Muscle of leg (tissue), 16 donors: ENCODE measurements at places on chromosomes 5 and 9. TPM values are rescaled to one million over a fixed set of nuclear protein-coding genes. Genes with fewer than 3 reads are reported as not detected.

SH3PXD2B gene
- polyA plus RNA-seq = 41.6 TPM

FOXD4L3 gene
- polyA plus RNA-seq = 0.20 TPM

SURF1 gene
- polyA plus RNA-seq = 22.1 TPM

CMYA5 gene
- 180 TPM for polyA plus RNA-seq

NKD2 gene
- 3.6 TPM for polyA plus RNA-seq

TMEM174 gene
- polyA plus RNA-seq = not detected

POLR3G gene
- 2.1 TPM for polyA plus RNA-seq

GRCh38 chr9:107322643-107323042 is 39.6 kb downstream of the RAD23B start:
- no peak for DNase-seq

DNA sequence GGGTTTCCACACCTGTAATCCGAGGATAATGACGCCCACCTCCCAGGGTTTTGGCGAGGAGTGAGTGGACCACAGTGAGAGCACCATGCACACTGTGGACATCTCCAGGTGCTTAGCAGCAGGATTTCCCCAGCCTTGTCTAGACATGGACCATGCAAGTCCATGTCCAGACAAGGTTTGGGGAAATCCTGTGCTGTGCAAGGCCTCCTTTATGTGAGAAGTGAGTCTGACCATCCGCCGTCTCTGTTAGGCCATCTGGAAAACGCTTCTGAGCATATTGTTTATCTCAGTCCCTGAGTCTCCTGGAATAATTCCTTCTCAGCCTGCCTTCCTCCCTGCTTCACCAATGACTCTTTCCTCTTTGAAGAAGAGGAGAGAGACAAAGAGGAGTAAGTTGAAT is 26.2 kb upstream of the TNFAIP8 start:
- no peak for DNase-seq

- DNase-seq = no peak
Measured at GRCh38 chr5:93044859-93045666, 536.0 kb downstream of the NR2F1-AS1 start.

DNA sequence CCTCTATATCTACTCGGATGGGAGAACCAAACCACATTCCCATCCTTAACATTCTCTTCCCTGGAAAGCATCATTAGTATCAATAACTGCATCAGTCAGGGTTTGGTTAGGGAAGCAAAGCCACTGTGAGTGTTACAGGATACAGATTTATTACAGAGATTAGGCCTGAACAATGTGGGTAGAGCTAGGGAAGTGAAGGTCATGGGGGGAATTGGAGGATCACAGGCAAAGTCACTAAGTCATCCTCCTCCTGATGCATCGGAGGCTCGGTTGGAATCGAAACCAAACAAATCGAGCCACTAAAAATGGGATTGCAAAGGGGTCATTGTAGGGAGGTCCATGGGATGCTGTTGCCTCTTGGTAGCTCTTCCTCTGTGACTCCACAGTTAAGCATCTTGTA is 61.8 kb upstream of the ZBTB43 start:
- no peak for DNase-seq

- DNase-seq = peak; percentile 57
Measured at GRCh38 chr5:115530426-115530825, 14.1 kb downstream of the FEM1C start.

DNA sequence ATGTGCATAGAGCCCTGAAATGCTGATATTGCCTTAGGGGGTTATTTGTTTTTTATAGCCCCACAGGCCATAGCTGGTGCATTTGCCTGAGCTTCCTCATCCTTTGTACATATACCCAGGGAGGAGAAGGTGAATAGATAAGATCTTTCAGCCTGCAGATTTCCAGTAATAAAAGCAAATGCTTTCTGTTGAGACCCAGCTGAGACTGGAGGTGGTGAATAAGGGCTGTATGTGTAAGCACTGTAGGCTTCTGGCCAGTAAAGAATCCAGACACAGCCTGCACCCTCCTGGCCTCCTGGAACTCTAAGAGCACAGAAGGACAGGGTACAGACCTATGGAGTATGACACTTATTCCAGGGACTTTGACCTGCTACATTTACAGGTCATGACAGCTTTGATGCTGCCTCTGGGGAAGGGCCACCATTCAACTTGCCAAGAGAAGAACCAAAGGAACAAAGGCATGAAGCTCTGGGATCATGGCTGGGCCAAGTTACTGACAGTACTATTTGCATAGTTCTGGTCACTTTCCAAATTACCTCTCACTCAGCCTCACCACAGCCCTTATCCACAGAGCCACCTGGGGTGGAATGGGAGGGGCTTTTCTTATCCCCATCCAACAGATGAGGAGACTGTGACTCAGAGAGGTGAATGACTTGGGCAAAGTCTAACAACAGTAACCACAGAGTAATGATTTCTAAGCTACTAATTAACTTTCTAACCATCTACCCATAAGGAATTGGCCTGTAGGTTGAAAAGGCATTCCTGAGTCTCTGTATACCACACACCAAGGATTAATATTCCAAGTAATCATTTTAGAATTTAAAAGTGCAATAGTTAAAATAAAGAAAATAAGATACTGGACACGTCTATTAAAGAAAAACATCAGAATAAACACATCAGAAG is 604.5 kb upstream of the KLF4 start:
- DNase-seq = no peak

DNA sequence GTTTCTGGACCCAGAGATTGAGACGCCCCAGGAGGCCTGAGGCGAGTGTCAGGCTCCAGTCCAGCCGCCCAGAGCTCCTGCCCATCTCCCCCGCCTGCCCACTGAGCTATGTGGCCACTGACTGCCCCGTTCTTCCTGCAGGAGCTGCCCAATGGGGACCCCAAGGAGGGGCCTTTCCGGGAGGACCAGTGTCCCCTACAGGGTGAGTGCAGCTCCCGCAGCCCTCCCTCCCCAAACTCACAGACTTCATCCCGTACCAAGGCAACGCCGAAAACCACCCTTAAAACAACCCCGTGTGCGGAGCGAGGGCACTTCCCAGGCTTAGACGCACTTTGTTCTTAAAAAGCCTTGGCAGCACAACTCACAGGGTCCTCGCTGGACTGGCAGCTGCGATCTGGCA is 23.4 kb downstream of the NKD2 start:
- no peak for DNase-seq

GRCh38 chr5:53884417-53884816 is 324.0 kb downstream of the NDUFS4 start:
- DNase-seq = peak; percentile 32

GRCh38 chr5:149836451-149837139 is 106.5 kb downstream of the PPARGC1B start:
- no peak for DNase-seq

DNA sequence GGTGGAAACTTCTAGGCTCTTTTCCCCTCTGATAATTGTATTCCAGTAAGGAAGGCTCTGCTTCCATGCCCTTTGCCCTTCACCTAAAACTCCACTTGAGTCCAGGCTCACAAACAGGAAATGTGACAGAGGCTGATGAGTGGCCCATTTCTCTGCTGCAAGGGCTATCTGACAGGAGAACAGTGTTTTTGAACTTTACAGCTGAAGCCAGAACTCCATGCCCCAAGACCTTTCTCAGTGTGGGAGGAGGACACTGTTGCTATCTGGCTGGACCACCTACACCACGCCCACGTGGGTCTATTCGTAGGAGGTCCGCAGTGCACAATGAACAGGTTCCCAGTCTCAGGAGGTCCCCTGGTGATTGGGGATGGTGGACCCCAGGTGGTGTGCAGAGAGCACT is 13.6 kb downstream of the GGTA1 start:
- no peak for DNase-seq

DNA sequence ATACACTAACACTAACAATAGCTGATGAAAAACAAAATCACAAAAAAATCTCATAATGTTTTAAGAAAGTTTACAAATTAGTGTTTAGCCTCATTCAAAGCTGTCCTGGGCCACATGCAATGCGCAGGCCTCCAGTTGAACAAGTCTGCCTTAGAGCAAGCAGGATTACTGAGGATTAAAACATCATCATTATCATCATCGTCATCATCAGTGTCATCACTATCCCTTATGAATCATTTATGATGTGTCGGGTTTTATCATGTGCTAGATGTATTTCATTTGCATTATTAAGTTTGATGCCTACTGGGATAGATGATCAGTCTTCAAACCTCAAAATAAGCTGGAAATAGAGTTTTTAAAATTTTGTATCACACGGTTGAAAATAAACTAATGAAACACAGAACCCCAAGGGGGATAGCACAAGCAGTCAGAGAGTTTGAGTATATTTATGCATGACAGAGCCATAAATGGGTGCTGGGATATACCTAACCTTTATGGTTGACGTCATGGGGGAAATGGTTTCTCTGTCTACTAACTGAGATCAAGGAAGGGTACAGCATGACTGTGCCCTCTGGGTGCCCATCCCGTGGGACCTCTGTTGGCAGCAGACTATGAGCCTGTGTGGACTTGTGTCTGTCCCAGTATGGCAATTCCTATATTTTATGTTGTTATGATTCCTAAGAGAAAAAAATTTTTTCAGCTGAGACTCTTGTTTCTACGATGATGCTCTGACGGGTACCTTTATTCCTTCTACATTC is 150.3 kb upstream of the ADRA1B start:
- DNase-seq = no peak

- DNase-seq = no peak
Measured at GRCh38 chr9:118091711-118092500, 387.7 kb downstream of the TLR4 start.

GRCh38 chr5:122311961-122312590 is at the start of gene SNCAIP:
Gene SNCAIP, plus strand, starts transcription at chr5:122312237. Its CDS starts 78,898 bp downstream, at chr5:122391135.
- peak; percentile 78 for DNase-seq

- peak; percentile 98 for DNase-seq
Measured at GRCh38 chr9:17005056-17005823, 129.6 kb upstream of the CNTLN start.

GRCh38 chr9:108756746-108757490 is 98.9 kb downstream of the ACTL7B start:
- no peak for DNase-seq

DNA sequence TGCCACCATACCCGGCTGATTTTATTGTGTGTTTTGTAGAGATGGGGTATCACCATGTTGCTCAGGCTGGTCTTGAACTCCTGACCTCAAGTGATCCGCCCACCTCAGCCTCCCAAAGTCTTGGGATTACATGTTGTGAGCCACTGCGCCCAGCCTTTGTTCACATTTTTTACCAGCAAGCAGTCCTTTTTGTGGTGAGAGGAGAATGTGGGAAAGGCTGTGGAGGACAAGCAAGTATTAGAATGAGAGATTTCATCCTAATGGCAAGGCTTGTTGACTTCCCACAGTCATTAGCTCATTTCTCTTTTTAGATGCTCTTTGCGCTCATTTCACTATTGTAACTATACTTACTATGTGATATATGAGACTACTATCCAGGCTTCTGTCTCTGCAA is 6.1 kb downstream of the IL31RA start:
- no peak for DNase-seq

- no peak for DNase-seq
Measured at GRCh38 chr5:179923436-179923835, 15.7 kb upstream of the TBC1D9B start.

DNA sequence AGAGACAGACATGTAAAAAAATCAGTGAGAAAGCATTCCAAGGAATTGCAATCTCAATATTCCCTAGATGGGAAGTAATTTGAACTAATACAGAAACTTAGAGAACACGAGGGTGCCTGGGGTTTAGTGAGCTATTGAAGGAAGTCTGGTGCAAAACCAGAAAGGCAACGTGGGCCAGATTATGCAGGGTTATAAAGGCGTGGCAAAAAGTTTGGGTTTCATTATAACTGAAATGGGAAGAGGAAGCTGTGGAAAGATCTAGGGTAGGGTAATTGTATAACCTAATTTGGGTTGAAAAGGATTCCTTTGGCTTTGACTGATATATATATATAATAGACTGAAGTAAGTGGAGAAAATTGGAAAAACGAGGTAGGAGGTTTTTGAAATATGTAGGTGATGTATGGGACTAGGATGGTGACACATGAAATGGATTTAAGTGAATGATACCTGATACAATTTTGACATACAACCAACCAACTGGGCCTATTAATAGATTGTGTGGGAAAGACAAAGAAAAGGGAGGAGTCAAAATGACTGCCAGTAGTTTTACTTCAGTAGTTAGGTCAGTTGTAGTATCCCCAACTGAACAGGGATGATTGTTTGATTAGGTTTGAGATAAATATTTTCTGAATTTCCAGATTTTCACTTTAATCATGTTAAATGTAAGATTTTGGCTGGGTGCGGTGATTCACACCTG is 65.3 kb downstream of the FAM174A start:
- no peak for DNase-seq
